ENCODE measurements at places on chromosomes 2 and 18.

DNA sequence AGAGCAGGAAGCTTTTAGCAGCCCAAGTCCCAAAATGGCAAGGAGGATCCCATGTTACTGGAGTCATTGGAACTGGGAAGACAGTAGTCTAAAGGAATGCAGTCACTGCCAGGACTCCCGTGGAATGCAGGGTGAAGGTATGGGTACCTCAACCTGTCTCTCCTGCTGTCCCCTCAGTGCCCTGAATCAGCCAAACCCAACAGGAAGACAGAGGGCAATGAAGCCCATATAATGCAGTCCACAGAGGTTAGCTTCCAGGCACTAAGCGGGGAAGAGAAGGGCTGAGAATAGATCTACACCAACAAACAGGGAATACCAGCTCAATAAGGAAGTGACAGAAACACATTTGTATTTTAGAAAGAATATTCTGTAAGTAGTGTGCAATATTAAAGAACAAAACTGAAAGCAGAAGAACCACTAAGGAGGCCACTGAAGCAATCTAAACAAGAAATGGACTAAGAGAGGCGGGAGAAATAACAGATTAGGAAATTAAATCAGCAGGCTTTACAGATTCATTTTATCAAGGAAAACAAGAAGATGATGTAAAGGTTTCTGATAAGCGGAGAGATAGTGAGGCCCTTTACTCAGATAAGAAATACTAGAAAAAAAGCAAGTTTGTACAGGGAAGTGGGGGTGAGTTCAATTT, 8.3 kb downstream of the NEMP2 start:
- DNase-seq: no peak

GRCh38 chr2:131077182-131077846, 15.9 kb downstream of the FAM168B start:
- no peak for DNase-seq

GRCh38 chr2:187847245-187848208, 293.3 kb upstream of the TFPI start:
- DNase-seq: no peak

- no peak for DNase-seq
Observed at GRCh38 chr2:226665306-226665831, 134.3 kb downstream of the IRS1 start.

- no peak for DNase-seq
Observed at GRCh38 chr2:16294791-16295190, 354.4 kb downstream of the MYCN start.
